T-helper 2 cell treated with Interferon-gamma antibody and Interleukin-4, amounts not matched to agents 5 μg/mL and 100 μg/mL, for 36 hours (primary cell): ENCODE measurements at places on chromosomes 7 and 10.

GRCh38 chr10:31617757-31618156 lies 298.7 kb downstream of the ZEB1 start:
- DNase-seq = no peak

DNA sequence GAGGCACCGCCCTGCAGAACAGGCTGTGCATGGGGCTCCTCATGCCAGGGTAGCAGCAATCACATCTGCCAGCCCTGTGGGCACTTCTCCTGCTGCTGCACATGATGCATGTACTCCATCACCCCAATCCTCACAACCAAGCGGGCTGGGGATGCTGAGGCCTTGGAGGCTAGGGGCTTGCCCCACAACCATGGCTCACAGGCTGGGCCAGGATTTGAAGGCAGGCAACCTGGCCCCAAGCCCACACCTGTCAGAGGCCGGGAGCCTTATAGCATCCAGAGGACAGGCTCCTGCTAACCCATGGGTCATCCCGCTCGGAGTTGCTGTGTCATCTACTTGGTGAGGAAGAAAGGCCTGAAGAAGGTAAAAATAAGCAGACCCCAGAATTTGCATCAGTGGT lies 2.2 kb downstream of the POLM start:
- DNase-seq = no peak

- no peak for DNase-seq
Measured at GRCh38 chr10:73519336-73519735, 23.5 kb upstream of the PPP3CB start.

GRCh38 chr10:86960003-86960862 lies 1.8 kb downstream of the SNCG start:
- DNase-seq = peak; percentile 35
